ENCODE measurements at places on chromosomes 16 and 17.

DNA sequence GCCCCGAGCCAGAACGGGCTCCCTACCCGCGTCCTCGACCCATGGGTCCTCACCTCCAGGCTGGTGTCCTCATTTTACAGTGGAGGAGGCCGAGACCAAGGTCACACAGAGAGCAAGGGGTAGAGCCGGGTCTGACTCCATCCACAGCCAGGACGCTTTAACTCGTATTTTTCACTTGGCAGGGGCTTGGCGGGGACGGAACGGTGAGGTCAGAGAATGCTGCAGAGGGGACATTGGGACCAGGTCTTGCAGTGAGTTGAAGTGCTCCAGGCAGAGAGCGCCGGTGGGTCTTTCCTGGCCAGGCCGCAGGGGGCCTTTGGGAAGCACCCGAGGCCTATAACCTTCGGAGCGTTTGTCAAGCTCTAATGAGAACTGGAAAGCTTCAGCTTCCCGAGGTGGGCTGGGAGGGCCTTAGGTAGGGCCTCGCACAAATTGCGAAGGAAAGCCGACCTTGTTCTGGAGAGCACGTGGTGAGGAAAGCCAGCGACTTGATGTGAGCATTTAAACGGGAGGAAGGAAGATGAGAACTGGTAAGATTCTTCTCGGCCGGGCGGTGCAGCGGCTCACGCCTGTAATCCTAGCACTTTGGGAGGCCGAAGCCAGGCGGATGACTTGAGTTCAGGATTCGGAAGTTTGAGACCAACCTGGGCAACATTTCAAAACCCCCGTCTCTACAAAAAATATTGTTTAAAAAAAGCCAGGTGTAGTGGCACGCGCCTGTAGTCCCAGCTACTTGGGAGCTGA lies 908 bp upstream of the CLUH start:
- H3K36me3 ChIP-seq = no peaks in the 10 kb centered on the region
- DNase-seq = peak; percentile 46
- H3K27ac ChIP-seq = no peak overlapping the region
- no peaks in the 10 kb centered on the region for H3K27me3 ChIP-seq

DNA sequence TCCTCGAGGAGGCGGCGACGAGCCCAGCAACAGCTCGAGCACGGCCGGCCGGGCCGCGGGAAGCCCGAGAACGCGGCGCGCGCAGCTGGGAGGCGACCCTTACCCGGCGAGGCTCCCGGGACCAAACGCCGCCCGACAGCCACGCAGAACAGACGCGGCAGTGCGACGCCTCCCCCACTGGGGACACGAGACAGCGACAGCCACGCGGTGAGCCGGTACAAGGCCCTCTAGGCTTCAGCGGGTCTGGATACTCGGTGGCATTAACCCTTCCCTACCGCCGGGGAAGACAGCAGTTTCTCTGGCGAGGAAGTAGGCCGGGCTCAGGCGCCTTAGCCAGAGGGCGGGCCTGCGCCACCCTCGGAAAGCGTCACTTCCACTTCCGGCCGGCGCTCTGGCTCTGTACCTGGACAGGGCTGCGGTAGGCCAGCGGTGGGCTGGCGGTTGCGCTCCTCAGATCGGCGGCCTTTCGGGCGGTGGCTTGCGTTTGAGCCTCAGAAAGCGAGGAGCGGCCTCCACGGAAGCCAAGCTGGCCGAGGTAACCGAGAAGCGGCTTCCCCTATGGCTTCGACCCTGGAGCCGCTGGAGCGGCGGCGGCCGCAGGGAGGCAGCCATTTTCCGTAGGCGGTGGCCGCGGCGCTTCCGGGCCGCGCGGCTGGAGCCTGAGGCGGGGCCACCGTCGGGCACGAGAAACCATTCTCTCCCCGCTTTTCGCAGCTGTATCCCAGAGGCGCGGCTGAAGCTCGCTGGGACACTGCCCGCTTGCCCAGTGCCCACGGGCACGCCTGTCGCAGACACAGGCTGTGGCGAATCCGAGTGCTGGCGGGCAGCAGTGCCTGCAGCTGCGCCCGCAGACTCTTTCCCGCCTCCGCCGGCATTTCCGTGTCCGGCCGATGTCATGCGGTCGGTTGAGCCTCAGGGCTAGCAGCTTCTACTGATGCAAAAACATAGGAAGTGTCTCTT lies at the start of the genes TIGD7 and ZNF75A:
TIGD7 (minus strand) TSS at position 322 of the 960 bp plus-strand sequence. CDS start 4,816 bp downstream, outside the sequence.
ZNF75A (plus strand) TSS at position 389 of the 960 bp plus-strand sequence. CDS start 2,932 bp downstream, outside the sequence.
- peak within 1 kb of the TSS; percentile 95 for H3K27ac ChIP-seq
- H3K36me3 ChIP-seq = peaks cover 37% of the 10 kb centered on the region
- no peaks in the 10 kb centered on the region for H3K27me3 ChIP-seq
- H3K4me3 ChIP-seq = peak within 1 kb of the TSS; percentile 100

GRCh38 chr17:45234641-45235415 lies 13.1 kb downstream of the FMNL1 start:
- no peaks in the 10 kb centered on the region for H3K36me3 ChIP-seq
- H3K27ac ChIP-seq = no peak overlapping the region
- no peaks in the 10 kb centered on the region for H3K4me1 ChIP-seq
- no peaks in the 10 kb centered on the region for H3K27me3 ChIP-seq

- H3K4me1 ChIP-seq = no peaks in the 10 kb centered on the region
- peaks cover 14% of the 10 kb centered on the region for H3K36me3 ChIP-seq
Measured at GRCh38 chr16:10992797-10993196, 48.4 kb downstream of the CLEC16A start.

DNA sequence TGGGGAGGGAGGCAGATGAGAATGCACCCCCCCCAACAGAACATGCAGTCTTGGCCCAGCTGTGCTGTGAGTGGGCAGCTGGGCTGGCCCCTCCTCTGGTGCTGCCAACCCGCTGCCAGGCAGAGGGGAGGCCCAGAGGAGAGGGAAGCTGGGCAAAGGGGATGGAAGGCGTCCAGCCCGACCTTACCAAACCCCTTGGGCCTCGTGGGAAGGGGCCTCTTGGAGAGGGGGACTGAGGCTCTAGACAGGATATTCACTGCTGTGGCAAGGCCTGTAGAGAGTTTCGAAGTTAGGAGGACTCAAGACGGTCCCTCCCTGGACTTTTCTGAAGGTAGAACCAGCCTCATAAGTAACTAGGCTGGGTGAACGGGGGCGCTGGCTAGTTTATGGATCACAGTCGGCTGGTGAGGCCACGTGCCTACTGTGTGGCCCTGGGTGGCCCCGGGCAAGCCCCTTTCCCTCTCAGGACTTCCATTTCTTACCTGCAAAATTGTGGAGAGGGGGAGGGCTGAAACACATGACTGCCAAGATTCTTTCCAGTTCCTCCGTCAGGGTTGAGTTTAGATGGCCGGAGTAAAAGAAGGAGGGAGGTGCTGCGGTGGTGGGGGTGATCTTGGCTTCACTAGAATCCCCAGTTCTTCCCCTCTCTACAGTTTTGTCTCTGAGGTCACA lies 857 bp upstream of the STAT5A start:
- no peak for DNase-seq
- H3K36me3 ChIP-seq = peaks cover 2% of the 10 kb centered on the region
- H3K27ac ChIP-seq = peak overlapping the region; percentile 64
- H3K27me3 ChIP-seq = no peaks in the 10 kb centered on the region

- no peaks in the 10 kb centered on the region for H3K36me3 ChIP-seq
- no peaks in the 10 kb centered on the region for H3K27me3 ChIP-seq
- no peak for DNase-seq
- H3K4me3 ChIP-seq = no peak within 1 kb of the TSS
- peaks cover 4% of the 10 kb centered on the region for H3K4me1 ChIP-seq
Measured at GRCh38 chr17:3915995-3916696, at the start of gene P2RX1. P2RX1 (minus strand) TSS chr17:3916465; CDS start chr17:3916225, 240 bp downstream.
